ENCODE measurements at places on chromosomes 7 and 10.

DNA sequence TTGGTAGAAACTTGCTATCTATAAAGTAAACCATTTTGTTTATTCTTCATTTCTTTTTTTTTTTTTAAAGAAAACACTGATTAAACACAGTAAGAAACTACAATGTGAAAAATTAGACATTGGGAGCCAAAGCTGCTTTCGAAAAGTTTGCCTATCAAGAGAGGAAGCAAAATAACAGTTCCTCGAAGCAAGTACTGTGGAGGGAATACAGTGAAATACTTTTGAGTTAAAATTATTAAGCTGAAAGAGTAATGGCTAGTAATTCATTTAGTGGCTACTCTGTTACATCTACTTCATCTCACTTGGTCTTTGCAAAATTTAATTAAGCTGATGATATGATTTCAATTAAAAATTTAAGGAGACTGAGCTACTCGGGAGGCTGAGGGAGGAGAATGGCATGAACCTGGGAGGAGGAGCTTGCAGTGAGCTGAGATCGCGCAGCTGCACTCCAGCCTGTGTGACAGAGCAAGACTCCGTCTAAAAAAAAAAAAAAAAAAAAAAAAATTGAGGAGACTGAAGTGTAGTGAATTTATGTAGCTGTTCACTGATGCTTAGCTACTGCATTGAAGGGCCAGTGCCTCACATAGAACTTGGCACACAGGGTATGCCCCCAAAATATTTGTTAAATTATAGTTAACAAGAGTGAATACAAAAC is 982.1 kb upstream of the MBL2 start:
- no peak for DNase-seq

- peak; percentile 79 for DNase-seq
Measured at GRCh38 chr7:22582863-22583622, 83.1 kb upstream of the STEAP1B start.

- DNase-seq: no peak
Measured at GRCh38 chr7:78523930-78524329, 725.4 kb downstream of the PHTF2 start.

- DNase-seq: no peak
Measured at GRCh38 chr7:43196379-43196778, 83.9 kb downstream of the HECW1 start.

GRCh38 chr10:18204039-18204835 is 64.0 kb downstream of the CACNB2 start:
- DNase-seq: no peak

- DNase-seq: no peak
Measured at GRCh38 chr10:35822316-35822715, 180.2 kb upstream of the FZD8 start.

- DNase-seq: no peak
Measured at GRCh38 chr7:151867912-151868311, 9.0 kb downstream of the PRKAG2 start.

GRCh38 chr7:65722361-65722792 is 150.5 kb upstream of the VKORC1L1 start:
- DNase-seq: no peak

GRCh38 chr10:31262672-31263071 is 56.3 kb upstream of the ZEB1 start:
- DNase-seq: peak; percentile 44

DNA sequence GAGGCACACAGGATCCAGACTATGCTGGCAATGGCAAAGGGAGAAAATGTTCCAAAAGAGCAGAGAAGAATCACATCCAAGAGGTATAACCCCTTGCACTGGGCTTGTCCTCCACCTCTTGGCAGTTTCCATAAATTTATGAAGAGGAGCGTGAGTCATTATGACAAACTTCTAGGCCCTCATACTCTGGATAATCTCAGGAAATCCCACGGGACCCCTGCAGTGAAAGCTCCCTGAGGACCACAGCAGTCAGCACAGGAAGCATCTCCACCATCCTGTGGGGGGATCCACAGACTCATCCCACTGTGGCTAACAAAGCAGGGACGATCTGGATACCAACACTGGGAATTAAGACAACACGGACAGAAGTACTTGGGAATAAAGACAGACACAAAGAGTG is 30.3 kb upstream of the GPAM start:
- no peak for DNase-seq

DNA sequence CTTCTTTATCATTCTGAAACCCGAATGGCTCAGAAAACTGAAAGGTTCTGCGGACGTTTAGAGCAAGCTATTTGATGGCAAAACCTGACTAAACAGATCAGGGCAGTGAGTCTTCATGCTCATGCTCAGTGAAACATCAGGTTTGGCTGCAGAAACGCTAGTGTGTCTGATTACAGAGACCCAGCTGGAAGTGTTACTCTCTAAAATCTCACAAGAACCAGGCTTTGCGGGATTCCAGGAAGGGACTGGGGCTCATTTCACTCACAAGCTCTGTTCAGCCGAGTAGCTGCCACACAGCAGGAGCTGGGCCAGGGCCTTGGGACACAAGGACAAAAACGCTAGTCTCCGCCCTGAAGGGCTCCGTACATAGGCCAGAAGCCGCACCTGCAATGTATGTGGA is 2.9 kb downstream of the PITRM1 start:
- DNase-seq: no peak

GRCh38 chr7:158037211-158037610 is 550.4 kb downstream of the PTPRN2 start:
- DNase-seq: no peak

DNA sequence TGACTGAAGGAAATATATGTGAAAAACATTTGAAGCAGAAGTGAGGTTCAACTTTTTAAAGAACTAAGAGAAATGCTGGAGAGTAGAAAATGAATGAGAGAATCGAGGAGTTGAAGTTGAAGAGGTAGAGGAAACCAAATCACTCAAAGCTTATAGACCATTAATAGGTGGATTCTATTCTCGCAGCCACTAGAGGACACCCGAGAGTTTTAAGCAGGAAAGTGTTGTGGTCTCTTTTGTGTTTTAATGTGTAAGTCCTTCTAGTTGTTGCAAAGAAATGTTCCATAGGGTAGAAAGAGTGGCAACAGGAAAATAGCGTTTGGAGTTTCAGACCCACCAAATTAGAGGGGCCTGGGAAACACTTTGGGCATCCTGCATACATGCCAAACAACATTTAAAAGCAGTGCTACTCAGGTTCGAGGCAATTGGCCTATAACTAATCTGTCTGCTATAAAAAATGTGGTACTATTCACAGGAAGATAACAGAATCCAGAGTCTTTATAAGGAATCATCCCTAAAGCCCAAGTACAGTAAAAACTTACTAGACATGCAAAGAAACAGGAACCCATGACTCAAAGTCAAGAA is 75.3 kb upstream of the TAS2R16 start:
- no peak for DNase-seq

DNA sequence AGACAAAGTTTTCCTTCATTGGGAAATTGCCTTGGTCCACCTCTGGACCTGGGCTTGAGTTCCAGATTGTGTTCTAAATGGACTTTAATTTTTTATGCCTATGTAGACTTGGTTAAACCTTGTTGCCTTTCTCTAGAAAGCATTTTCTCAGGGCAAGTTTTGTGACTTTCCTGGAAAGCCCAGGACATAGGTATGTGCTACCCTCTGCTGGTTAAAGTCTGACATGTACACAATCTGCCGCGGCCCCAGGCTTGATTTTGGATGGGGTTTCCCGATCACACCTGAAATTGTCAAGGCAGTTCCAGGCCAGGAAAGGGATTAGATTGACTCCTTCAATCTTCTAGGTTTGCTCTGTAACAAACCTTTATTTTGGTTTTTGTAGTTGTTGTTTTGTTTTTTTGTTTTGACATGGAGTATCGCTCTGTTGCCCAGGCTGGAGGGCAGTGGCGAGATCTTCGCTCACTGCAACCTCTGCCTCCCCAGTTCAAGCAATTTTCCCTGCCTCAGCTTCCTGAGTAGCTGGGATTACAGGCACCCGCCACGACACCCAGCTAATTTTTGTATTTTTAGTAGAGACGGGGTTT is 14.1 kb upstream of the AKR1B10 start:
- no peak for DNase-seq

GRCh38 chr7:101624246-101625001 is 4.7 kb downstream of the MYL10 start:
- no peak for DNase-seq

- DNase-seq: no peak
Measured at GRCh38 chr10:95833042-95833610, 74.6 kb upstream of the CC2D2B start.

DNA sequence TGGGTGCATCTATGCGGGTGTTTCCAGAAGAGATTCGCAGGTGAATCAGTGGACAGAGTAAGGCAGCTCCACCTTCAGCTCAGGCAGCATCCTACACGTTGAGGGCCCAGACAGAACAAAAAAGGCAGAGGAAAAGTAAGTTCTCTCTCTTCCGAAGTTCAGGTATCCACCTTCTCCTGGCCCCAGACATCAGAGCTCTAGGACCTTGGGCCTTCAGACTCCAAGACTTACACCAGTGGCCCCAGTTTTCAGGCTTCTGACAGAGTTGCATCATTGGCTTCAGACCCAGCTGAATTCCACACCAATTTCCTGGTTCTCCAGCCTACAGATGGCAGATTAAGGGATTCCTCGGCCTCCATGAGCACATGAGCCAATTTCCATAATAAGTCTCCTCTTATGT is 102.2 kb upstream of the GPR26 start:
- no peak for DNase-seq

GRCh38 chr10:118913825-118914224 is 115.7 kb upstream of the NANOS1 start:
- DNase-seq: no peak

DNA sequence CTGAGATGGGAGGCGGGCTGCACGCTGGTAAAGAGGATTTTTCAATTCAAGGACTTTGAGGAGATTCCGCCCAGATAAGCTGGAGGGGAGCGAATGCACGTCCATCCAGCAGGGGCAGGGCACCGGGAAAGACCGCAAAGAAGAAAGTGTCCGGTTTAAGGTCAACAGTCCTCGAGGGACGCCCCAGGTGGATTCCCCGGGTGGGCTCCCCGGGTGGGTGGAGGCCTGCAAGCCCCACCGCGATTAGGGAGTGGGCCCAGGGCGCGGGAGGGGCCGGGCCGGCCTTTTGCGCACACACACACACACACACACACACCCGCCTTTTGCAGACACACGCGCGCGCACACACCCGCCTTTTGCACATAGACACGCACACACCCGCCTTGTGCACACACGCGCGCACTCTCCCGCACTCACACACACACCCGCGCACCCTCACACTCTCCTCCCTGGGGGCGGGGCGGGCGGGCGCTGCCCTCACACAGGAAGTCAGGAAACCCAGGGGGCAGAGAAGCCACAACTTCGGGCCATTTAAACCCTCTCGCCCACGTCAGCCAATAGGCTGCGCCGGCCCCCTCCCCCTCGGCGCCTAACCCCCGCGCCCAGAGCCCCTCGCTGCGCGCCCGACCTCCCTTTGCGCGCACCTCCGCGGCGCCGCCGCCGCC is 615 bp downstream of the ARHGAP12 start:
- no peak for DNase-seq

GRCh38 chr7:116511552-116512519 is 12.3 kb downstream of the CAV2 start:
- DNase-seq: no peak

DNA sequence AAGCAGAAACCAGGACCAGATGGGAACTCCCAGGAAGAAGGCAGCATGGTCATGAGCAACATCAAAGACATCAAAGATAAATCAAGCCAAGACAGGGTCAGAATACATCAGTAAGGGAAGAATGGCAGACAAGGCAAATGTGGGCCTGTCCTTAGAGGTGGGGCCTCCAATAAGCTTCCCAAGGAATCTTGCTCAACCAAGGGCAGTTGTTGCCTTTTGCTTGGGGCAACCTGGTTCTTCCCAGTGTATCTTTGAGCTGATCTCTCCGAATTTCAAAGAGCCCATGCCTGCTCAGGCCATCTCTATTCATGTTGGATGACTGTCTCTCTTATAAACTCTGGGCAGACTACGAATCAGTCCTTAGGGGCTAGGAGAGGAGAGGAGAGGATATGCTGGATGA is 68.4 kb upstream of the HABP2 start:
- no peak for DNase-seq

DNA sequence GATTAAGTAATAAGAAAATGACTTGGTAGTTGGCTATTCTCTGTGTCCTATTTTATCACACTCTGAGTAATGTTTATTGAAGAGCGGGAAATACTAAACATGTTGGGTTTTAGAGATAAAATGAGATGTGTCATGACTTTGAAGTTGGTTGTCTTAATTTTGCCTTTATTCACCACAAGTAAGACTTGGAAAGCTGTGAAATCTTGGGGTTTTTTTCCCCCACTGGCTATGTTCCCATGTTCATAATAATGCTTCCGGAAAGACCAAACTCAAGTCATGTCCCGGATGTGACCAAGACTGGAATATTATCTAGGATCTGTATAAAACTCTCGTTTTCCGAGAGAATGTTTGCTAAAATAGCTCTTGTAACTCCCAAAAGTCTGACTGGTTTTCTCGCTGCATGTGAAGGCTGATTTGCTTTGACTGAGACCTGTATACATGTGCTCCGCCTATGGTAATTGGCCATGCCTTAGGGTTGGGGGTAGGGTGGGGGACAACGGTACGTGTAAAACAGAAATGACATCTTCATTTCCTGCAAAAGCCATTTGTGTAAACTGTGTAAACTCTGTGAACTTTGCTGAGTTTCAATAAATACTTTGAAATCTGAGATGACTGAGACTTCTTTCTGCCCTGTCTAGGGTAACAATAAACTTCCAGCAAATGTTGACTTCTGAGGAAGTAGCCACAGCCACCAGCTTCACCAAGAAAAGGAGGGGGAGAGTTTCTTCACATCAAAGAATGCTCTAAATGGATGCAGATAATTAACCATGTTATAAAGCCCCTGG is 169.6 kb downstream of the ZNF365 start:
- DNase-seq: no peak

DNA sequence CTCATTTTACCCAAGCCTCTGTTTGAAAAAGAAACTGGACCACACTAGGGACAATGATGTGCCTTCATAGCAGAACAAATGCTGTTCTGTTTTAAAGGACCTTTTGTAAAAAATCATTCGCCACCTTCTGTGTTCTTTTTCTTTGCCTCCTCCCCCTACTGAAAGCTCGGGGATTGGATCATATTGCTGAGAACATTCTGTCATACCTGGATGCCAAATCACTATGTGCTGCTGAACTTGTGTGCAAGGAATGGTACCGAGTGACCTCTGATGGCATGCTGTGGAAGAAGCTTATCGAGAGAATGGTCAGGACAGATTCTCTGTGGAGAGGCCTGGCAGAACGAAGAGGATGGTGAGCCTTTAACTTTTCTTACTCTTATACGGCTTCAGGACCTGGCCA is 62.2 kb downstream of the POLL start:
- DNase-seq: no peak

GRCh38 chr7:52838981-52839411 is 196.4 kb upstream of the POM121L12 start:
- no peak for DNase-seq

DNA sequence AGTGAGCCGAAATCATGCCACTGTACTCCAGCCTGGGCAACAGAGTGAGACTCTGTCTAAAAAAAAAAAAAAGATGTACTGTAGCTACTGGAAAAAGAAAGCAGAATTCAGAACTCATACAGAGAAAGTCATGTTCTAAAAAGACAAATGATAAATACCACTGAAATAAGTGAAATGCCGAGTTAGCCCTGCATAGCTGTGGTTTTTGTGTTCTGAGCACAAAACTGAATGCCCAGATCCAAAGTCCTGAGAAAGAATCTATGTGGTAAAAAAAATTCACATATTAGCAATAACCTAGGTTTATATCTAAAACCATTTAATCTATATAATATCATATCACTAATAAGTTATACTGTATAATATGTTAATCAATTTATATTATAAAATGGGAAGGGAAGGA is 29.3 kb upstream of the HECW1 start:
- DNase-seq: no peak

- DNase-seq: no peak
Measured at GRCh38 chr7:115505136-115505535, 525.4 kb downstream of the TFEC start.

Data from AG04450 (cell line).